ENCODE measurements at places on chromosomes 11 and 22.

- no peak for DNase-seq
Observed at GRCh38 chr11:114142707-114143106, 83.2 kb downstream of the ZBTB16 start.

DNA sequence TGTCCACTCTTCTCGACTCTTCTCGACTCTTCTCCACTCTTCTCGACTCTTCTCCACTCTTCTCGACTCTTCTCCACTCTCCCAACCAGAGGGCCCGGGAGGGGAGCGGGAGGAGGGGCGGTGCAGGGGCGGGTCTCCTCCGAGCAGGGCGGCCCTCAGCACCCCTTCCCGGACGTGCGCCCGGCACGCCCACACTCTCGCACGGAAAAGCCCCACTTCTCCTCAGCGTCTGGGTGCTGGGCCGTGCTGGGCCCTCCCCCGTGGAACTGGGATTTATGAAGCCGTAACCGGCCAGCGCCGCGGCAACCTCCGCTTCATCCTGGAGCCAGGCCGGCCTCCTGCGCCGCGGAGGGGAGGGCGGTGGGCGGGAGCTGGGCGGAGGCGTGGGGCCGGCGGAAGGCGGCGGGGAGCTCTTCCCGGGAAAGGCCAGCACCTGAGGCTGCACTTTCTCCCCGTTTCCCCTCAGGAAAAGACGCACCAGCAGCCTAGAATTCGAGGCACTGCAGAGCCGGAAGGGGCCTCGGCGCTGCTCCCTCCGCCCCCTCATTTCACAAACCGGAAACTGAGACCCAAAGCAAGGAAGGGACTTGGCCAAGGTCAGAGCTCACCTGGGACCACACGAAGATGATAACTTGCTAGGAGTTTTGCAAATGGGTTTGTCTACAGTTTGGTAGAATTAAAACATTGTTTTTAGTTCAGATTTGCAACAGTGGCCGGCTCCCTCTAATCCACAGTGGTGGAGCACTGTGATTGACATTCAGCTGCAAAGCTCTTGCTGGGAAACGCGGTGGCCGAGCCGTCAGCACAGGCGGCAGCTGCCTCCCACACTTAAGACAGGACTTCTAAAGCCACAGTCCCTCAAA lies 31.6 kb upstream of the JAM3 start:
- DNase-seq, result peak; percentile 69

GRCh38 chr11:61369372-61370348 lies 7.5 kb downstream of the TMEM138 start:
- peak; percentile 94 for DNase-seq

GRCh38 chr11:115848611-115849010 lies 344.4 kb upstream of the CADM1 start:
- DNase-seq, result no peak

- DNase-seq, result peak; percentile 67
Observed at GRCh38 chr11:120952461-120953434, 71.2 kb upstream of the TBCEL start.
